Fibroblast of skin of scalp (primary cell): ENCODE measurements at places on chromosomes 12 and 14.
A peak's percentile ranks its signal among the peaks of the same experiment; 100 is the strongest.

DNA sequence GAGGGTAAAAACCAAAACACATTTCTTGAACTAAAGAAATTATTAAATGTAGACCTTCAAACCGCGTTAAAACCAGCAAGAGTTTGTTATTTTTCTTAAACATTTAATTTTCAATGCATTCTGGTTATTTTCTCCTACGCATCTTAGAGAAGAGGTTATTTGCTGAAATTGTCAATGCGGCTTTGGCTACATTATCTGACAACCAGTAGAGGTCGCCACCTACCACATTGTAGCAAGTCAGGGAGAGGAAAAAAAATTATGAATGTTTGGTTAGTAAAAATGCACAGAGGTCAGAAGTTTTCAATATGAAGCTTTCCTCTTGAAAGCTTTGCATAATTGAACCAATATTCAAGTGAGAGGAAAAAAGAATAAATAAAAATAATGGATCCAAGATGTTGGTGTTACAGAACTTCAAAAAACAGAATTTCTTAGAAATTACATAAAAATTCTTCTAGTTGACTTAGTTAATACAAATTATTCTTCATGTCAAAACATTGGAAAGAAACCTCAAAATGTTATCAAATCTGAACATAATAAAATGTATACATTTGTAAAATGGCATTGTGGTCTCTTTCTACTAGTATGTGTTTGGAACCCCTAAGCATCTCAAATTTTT is 159.4 kb upstream of the TMTC2 start:
- DNase-seq: peak; percentile 67

DNA sequence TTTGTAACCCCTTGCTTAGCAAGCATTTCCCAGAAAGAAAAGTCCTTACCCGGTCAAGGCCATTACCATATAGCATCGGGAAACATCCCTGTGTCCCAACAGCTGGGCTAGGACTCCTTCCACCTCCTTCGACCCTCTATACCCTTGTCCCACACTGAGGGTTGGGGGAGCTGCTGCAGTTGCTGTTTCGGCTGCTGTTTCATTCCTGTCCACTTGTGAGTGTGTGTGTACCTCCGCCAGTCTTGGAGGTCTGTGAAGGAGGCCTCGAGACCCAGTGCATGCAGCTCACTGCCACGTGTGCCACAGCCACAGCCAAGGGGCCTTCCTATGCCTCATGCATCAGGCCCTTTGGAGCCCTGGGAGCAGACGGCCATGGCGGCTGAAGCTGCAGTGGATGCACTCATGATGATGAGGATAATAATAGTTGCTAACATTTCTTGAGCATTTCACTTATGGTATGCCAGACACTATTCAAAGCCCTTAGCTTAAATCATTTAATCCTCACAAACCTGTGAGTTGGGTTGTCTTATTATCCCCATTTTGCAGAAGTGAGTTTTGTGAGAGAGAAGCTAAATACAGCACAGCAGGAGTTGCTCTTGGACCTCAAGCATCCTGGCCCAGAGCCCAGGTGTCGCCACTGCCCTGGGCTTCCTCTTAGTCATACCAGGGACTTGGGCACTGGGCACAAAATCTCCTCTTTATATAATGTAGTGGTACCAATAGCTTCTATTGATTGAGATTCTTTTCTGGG is 156.5 kb downstream of the PRKCH start:
- DNase-seq: peak; percentile 54

DNA sequence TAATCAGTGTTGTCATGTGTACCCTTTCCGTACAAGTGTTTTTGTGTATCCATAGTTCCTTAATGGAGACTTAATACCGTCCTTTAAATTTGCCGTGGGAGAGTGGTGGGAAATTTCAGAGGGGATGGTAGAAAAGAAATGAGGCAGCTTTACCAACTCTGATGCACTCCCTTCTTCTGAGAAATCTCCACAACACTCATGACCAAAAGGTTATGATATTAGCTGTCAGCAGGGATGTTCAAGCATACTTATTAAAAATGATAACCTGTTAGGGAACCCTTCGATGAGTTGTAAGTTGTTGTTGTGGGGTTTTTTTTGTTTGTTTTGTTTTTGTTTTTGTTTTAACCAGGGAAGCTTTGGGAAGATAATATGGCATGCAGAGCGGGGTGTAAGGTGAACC is 12.5 kb downstream of the RAB21 start:
- DNase-seq: no peak

GRCh38 chr14:30450631-30451545 is 108.1 kb upstream of the G2E3 start:
- DNase-seq: peak; percentile 1

GRCh38 chr12:76901628-76902380 is 23.0 kb upstream of the CSRP2 start:
- DNase-seq: no peak

GRCh38 chr12:124852911-124853427 is 10.7 kb downstream of the SCARB1 start:
- no peak for DNase-seq

- DNase-seq: no peak
Observed at GRCh38 chr12:132388379-132389015, 59.1 kb upstream of the GALNT9 start.

GRCh38 chr12:57213058-57213715 is 3.4 kb upstream of the NXPH4 start:
- DNase-seq: peak; percentile 88

GRCh38 chr14:95137164-95137803 is 20.0 kb downstream of the DICER1 start:
- DNase-seq: no peak

DNA sequence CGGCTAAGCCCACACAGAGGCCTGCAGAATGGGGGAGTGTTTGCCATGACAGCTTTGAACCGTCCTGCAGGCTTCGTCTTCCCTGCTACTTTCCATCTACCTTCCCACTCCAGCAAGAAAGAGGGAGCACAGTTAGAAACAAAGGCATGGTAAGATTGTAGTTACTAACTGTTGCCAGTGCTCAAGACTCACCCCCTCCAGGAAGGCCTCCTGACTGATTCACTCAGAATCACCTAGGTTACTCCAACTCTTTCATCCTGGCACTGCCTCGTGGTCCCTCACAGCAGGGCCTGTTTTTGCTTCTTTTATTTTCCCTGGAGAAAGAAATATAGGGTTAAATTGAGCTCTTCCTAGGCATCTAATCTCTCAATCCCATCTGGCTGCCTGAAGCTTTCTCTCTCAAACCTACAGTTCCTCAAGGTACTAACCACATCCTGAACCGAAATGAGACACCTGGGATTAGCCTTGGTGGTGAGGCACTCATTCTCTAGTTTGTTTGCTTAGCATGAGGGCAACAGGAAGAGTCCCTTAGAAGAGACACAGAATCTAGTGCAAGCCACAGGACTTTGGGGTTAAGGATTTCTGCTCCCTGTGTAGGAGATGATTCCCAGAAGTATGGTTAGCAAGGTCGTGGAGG is 7.8 kb downstream of the GALNT6 start:
- no peak for DNase-seq
